ENCODE measurements at places on chromosomes 7 and 10.

DNA sequence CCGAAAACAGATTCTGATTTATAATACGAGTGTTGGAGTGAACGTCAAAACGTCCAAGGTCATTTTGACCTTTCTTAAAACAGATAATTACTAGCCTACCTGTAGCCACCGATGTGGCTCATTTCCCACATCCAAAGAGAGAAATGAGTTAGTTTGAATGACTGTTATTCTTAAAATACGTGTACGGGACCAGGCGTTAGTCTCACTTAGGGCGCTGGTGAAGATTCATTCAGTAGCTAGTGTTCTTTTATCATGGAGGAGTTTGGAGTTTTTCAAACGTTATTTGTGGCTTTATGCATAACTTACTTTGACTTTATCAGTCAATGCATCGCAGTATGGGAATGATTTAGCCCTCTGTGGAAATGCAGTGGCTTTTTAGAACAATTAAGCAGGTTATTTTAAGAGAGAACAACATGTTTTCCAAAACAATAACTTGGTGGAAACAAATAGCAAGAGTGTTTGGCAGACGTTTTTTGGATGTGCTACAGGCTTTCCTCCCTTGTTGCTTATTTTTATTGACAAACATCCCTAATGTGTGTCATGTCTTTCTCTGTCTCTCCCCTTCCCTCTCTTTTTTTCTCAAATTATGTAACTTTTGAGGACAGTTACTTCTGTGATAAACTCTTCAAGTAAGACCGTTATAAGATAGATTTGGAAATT lies 1.6 kb downstream of the BICC1 start:
- no peak for DNase-seq

GRCh38 chr10:92734301-92734700 lies 44.5 kb downstream of the HHEX start:
- no peak for DNase-seq

DNA sequence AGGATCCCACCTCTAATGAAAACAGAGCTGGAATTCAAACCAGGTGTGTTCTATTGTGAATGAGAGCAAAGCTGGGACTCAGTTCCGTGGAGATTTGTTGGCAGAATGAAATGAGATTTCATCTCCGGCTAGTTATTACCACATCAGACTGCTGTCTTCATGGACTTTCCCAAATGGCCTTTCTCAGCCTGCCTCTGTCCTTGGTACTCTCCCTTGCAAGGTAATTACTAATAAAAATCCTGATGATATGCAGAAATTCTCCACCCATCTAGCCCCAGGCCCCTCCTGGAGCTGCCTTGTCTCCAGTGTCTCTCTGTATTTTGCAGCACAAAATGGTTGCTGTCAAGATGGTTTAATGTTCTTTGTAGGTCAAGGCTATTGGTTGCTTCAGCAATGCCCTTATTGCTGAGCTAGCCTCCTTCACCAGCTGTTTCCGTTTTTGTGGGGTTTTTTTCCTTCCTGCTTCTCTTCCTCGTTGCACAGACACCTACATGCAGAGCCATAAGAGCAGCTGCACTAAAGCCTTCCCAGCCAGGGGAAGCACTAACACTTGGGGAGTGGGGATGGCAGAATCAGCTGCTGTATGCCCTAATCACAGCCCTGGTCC lies 185.0 kb upstream of the GHITM start:
- DNase-seq, result no peak

- DNase-seq, result no peak
These were observed 18.7 kb downstream of the PTPRE start for GRCh38 chr10:127925471-127926207.

DNA sequence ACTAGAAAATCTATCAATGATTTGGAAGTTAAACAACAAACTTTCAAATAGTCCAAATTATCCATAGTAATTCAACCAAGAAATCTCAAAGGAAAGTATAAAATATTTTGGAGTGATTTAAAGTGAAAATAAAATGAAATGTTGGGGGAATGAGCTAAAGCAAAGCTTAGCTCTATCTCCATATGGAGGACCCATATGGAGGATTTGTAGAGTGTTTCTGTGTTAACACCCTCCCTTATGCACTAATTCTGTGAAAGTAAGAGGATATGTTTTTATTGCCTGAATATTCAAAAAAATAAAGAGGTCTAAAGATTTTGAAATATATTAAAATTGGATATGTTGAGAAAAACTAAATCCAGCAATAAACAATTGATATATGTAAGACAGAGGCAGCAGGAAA lies 31.6 kb downstream of the CDC14C start:
- DNase-seq, result no peak

DNA sequence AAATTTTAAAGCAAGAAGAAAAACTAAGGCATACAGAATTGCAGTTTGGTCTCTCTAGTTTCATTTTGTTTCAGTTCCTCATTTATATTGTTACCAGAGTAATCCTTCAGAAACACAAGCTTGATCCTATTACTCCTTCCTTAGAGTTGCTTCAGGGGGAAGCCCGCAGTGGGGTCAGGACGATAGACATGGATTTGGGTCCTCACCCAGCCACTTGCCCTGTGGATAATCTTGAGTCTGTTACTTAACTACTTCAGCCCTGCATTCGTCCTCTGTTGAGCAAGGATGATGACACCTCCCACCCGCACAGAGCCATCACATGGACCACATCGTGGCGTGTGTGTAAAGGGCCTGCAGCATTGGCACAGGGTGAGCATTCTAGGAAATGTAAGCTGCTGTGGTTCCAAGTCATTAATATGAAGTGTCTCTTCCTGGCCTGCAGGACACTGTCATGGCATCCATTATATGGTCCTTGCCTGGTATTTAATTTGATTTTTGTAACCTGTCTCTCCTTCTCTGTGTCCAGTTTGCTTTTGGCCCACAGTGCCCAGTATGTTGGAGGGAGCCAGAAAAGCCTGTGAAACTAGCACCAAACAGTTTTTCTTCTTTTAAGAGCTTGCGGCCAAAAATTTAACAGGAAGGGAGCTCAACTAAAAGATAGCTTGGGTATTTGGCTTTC lies 111.2 kb downstream of the EEPD1 start:
- no peak for DNase-seq

DNA sequence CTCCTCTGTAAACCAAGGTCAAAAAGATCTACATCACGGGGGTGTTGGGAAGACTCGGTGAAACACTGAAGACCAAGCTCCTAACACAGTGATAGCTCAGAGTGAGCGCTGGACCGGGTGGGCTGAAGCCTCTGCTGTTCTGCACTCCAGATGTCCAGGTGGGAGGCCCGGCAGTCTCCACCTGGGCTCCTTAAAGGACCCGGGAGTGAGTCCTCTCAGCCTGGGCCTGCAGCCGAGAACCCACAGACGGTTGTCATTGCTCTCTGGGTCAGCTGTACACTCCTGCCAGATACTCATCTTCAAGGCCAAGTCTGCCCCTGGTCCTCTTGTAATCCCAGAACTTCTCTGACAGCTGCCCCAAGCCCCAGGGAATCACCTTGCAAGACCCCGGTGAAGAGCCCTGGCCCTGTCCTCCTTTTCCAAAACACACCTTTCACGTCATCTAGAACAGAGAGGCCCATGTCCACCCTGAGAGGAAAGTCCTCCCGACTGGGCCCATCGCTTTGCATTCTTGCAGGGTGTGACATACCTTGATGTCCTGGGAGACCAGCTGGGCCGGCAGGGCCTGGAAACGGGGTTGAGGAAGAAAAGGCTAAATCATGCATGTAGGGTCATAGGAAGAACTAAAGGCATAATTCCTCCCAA lies 43.7 kb downstream of the COL17A1 start:
- DNase-seq, result no peak

- DNase-seq, result no peak
These were observed 208.6 kb upstream of the NPY start for GRCh38 chr7:24075426-24075810.

GRCh38 chr7:32916006-32916405 lies 24.4 kb upstream of the KBTBD2 start:
- no peak for DNase-seq

GRCh38 chr7:29271319-29271658 lies 76.7 kb downstream of the CHN2 start:
- DNase-seq, result no peak

DNA sequence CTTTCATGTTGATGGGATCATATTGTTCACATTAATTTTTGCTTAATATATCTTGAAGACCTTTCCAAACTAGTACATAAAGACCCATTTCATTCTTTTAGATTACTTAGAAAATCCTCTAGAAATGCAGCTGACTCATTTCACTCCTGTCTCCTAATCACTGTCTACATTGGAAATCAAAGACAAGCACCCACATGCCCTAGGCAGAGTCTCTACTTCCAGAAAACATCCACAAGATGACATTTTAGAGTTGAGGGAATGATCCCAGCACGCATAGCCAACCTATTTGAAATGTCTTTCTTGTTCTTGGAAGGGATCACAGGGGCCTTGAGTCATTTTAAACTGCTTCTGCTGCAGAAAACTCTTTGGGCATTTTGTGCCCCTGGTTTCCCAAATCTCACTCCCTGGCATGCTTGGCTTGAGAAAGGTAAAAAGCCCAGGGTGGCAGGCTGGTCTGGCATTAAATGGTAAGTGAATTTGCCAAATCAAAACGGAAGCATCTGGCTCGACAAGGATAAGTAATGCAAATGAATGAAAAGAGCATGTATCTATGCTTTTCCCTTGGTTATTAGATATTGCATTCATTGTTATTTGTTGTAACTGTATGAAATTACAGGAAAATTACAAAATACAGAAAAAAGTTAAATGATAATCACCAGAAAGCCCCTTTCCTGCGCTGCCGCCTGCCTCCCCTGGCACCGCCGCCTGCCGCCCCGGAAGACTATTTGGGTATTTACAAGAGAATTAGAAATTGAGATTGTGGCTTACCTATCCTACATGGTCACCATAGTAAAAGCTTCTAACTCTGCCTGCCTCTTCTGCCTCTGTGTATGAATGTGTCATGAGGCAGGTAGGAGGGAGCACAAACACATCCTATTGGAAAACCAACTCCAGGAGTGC lies 225.3 kb downstream of the PTEN start:
- DNase-seq, result no peak

- DNase-seq, result no peak
These were observed 13.1 kb downstream of the TAS2R41 start for GRCh38 chr7:143490717-143491306.

DNA sequence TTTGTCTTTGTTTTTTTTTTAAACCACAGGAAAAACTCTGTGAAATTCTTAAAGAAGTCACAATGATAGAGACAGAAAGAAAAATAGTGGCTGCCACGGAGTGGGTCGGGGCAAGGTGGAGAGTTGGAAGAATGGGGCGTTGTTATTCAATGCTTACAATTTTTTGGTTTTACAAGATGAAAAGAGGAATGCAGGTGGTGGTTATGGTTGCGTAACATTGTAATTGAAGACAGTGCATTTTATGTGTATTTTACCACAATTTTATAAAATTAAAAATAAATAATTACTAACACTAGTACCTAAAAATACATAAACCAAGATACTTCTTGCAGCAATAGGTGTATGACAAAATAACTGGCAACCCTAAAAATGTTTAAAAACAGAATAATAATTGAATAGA lies 76.9 kb upstream of the VOPP1 start:
- no peak for DNase-seq

DNA sequence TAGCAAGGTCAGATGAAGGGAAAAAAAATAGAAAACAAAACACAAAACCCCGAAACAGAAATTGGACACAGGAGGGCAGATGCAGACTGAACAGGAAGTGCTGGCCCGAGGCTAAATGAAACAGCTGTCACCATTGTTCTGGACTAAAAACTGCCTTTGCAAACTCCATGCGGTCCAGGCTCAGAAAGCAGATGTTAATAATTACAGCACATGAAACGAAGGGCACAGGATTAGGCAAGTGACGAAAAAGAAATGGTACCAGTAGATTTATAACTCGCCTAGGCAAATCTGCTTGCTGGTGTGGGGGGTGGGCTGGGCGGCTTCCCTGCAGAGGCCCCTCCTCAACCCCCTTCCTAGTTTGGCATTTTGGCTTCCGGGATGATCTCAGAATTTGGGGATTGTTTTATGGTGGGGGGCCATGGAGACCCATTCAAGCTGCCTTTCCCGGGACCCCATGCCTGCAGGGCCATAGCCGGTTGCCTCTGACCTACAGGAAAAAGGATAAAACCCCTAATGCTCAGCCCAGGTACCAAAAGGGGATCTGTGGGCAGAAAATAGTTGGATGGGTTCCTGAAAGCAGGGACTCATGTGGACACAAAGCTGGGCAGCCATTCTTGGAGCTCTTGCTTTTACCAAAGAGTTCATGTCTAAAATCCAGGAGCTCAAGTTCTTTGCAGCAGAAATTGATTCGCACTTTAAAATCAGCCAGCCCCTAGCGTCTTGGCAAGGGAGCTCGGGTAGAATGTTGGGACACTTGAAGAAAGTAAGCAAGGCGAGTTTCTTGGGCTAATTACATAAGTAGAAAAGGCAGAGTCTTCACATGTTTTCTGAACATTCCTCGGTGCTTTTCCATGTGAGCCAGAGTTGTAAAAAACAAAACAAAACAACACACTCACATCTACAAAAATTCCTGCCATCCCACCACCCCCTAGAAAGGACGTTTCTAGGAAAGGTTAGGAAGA lies 39.0 kb upstream of the EMX2 start:
- DNase-seq, result no peak

DNA sequence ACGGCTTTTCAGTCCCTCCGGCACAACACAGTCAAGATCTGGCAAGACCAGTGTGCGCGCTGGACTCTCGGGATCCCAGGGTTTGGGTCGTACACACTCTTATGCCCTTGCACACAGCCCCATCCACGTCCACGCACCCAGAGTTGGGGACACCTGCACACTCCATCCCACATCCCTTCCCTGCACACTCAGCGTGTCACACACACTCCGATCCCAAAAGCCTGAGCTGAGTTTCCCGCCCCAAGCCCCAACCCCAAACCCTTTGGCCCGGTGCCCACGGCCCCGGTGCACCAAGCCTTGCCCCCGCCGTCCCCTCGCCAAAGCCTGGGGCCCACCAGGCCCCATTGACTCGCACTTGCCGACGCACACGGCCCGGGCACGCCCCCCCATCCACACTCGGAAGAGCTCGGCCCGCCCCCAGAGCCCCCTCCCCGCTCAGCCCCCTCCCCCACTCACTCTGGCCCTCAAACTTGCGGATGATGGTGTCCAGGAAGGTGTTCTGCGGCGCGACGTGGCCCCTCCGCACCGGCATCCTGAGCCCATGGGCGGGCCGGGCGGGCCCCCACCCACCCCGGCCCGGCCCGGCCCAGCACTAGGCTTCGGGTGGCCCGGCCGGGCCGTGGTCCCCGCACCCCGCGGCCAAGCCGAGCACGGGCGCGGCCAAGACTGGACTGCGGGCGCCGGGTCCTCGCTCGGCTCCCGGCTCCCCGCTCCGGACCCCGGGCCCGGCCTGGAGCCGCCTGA lies 567 bp downstream of the KCNH2 start:
- no peak for DNase-seq

- DNase-seq, result no peak
These were observed 30.1 kb upstream of the FOXL3 start for GRCh38 chr7:259751-260405.

GRCh38 chr10:4840151-4840550 lies 14.1 kb downstream of the AKR1E2 start:
- DNase-seq, result no peak

All from effector CD8-positive, alpha-beta T cell (primary cell).